ENCODE measurements at places on chromosomes 2 and 18.

DNA sequence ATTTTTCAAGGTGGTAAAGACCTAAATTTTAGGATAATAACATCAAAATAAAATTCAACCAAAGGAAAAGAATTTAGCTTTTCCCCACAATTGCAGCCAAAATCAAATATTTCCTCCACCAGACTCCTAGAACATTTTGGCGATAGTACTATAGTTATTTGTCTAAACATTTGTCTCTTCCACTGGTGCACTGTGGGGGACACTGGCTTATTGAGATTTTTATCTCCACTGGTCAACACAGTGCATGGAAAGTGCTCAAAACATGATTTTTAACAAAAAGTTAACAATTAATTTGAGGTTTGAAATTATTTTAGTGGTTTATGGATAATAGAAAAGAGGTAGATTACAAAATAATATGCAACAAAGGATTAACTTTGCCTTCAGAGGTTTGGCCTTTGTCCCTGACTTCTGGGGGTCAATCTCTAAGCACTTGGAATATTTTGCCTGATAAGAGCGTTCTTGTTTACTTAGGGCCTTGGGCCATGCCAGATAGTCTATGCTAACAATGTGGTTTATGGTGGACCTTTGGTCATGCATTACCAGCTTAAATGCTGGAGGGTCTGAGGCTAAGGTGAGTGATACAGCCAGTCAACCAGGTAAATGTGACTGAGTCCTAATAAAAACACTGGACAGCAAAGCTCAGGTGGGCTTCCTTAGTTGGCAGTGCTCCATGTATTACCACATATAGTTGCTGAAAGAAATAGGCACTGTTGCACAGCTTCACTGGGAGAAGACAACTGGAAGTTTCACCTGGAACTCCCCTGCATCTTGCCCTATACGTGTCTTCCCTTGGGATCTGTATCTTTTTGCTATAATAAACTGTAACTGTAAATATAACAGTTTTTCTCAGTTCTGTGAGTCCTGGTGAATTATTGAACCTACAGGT is 67.2 kb upstream of the SATB2 start:
- no peak for DNase-seq

DNA sequence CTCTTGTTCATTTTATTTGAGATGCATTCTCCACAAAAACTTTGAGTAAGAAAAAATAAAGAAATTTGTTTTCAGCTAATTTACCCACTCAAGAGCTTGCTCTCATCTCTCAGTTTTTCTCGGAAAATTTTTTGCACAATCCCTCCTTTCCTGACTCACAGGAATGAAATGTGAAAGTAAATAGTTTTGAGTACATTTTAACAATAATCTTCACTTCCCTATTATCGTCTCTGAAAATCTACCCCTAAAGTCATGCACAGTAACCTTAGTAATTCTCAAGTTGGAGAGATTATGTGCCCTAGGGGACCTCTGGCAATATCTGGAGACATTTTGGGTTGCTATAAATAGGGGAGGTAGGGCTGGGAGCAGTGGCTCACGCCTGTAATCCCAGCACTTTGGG is 2.6 kb downstream of the CYB5A start:
- DNase-seq, result no peak

- DNase-seq, result no peak
Observed at GRCh38 chr18:55694291-55694690, 106.3 kb upstream of the TCF4 start.

DNA sequence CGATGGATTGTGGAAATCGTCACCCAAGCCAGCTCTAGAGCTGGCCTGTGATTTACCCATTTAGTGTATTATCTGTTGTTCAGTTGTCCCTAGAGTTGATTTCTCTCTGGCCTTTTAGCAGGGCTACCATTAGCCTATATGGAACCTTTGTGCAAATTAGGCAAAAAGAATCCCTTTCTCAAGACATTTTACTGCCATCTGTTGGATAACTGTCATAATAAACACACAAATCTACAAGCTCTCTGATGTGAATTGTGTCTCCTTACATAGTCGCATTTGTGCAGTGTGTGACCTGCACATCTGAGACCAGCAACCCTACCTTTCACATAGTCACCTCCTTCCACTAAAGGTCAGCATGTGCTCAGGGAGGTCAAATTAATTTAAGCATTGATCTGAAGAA is 34.0 kb downstream of the LOXHD1 start:
- no peak for DNase-seq

GRCh38 chr2:236809716-236810115 is 240.1 kb downstream of the ACKR3 start:
- DNase-seq, result no peak

- no peak for DNase-seq
Observed at GRCh38 chr2:237132799-237133198, 47.1 kb downstream of the COPS8 start.

- DNase-seq, result no peak
Observed at GRCh38 chr2:233852056-233852455, 2.3 kb downstream of the HJURP start.

- DNase-seq, result no peak
Observed at GRCh38 chr2:207254591-207255464, 89.1 kb upstream of the KLF7 start.
